ENCODE measurements at places on chromosomes 6 and 20.

DNA sequence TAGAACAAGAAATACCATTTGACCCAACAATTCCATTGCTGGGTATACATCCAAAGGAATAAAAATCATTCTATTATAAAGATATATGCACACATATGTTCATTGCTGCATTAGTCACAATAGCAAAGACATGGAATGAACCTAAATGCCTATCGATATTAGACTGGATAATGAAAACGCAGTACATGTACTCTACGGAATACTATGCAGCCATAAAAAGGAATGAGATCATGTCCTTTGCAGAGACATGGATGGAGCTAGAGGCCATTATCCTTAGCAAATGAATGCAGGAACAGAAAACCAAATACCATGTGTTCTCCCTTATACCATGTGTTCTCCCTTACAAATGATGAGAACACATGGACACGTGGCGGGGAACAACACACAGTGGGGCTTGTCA lies 190.2 kb downstream of the HACE1 start:
- DNase-seq, result no peak

GRCh38 chr20:18304618-18305017 lies 16.3 kb downstream of the ZNF133 start:
- no peak for DNase-seq

GRCh38 chr6:71181565-71181964 lies 107.0 kb upstream of the OGFRL1 start:
- DNase-seq, result no peak

DNA sequence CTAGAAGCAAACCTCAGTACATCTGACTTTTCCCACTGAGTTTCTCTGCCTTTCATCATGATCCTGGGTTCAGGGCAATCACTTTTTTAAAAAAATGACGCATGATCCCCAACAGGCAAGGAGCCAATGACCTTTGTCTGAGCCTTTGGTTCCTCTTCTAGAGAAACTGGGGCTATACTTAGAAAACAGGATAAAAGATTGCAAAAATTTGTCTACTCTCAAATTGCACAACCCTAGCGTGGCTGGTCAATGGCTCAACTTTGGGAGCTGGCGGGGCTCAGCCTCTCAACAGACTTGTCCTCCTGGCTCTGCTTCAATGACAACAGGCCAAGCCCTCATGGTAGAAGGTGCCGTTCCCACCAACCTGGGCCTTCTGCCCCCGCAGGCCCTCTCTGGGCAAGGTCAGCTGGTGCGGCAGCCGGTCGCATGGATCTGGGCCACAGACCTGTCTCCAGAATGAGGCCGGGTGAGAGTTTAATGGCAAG lies 48.7 kb downstream of the PDYN start:
- DNase-seq, result no peak

DNA sequence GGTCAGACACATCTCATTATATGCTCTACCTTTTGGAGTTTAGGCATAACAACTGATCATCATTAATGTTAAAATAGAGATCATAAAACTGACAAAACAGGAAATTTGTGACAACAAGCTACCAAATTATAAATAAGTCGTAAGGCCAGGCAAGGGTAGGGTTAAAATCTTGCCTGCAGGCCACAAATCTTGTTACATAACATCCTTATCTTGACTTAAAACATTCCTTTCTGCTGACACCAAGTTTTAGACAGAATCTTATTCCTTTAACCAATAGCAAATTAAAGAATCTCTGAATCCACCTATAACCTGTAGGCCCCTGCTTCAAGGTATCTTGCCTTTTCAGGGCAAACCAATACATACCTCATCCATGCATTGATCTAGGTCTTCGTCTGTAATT lies 32.5 kb upstream of the NKAIN2 start:
- DNase-seq, result no peak

- no peak for DNase-seq
Measured at GRCh38 chr20:36700438-36700837, 45.5 kb downstream of the NDRG3 start.

- DNase-seq, result no peak
Measured at GRCh38 chr6:52909531-52909930, at the start of gene GSTA3. Gene GSTA3 (minus strand): TSS chr6:52909698. CDS start chr6:52905834, 3,864 bp downstream.

DNA sequence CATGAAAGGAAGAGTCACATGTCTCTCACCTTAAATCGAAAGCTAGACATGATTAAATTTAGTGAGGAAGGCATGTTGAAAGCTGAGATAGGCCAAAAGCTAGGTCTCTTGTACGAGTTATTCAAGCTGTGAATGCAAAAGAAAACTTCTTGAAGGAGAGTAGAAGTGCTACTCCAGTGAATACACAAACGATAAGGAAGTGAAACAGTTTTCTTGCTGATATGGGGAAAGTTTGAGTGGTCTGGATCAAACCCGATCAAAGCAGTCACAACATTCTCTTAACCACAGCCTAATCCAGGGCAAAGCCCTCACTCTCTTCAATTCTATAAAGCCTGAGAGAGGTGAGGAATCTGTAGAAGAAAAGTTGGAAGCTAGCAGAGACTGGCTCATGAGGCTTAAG lies 1.9 kb upstream of the TPD52L1 start:
- DNase-seq, result no peak

DNA sequence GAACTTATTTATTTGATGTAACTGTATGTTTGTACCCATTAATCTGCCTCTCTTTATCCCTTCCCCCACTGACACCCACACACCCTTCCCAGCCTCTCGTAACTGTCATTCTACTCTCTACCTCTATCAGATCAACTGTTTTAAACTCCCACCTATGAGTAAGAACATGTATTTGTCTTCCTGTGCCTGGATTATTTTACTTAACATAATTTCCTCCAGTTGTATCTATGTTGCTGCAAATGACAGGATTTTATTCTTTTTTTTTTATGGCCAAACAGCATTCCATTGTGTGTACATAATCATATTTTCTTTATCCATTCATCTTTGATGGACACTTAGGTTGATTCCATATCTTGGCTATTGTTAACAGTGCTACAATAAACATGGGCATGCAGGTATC lies 49.3 kb downstream of the PHACTR2 start:
- no peak for DNase-seq

- DNase-seq, result no peak
Measured at GRCh38 chr6:44642870-44643522, 255.5 kb downstream of the CDC5L start.

DNA sequence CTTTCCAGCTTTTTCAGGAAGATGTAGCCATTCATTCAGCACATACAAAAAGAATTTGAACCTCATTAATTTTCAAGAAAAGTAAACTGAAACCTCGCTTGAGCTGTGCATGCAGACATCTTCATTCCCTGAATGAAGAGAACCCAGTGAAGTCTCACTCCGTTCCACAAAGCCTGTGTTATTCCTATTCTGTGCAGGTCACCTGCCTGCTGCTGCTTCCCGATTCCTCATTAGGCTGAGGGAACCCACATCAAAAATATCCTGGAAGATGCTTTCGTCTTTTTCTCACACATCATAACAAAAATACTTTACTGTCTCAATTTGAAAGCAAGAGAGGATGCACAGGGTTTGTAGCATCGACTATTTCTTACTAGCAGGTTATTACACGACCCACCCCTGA lies 40.1 kb downstream of the TRMT6 start:
- no peak for DNase-seq

GRCh38 chr20:61980647-61981583 lies 84.8 kb downstream of the TAF4 start:
- no peak for DNase-seq

DNA sequence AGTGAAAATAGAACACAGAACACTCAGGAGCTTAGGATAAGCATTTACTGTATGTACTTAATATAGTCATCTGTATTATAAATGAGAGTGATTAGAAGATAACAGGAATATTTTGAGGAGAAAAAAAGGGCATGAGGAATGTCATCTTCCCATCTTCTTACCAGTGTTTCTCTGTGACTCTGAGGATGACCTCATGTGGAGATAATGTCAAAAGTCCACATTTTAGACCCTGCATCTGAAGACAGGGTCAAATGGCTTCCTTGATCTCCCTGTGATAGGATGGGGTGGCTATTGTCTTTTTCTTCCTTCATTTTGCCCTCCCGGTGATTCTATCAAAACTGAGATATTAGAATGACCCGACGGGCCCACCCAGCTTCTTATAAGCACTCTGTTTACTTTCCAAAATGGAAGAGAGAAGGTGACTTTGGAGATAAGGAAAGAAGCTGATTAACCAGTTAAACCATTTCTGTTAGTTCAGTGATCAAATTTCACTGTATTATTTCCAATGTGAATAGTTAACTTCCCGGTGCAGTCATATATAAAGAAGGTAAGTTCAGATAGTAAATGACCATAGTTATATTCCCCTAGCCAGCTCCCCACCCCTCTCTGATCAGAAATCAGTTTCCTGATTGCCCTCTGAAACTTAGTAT lies 115.7 kb upstream of the SALL4 start:
- DNase-seq, result no peak

GRCh38 chr6:127784468-127784867 lies 116.4 kb downstream of the THEMIS start:
- DNase-seq, result no peak

GRCh38 chr20:25250508-25250907 lies 2.6 kb downstream of the PYGB start:
- no peak for DNase-seq

- DNase-seq, result no peak
Measured at GRCh38 chr6:122184401-122184827, 215.0 kb upstream of the HSF2 start.

GRCh38 chr6:107328081-107328480 lies 131.3 kb downstream of the PDSS2 start:
- DNase-seq, result no peak

- no peak for DNase-seq
Measured at GRCh38 chr20:25508083-25508770, 77.1 kb downstream of the NINL start.

- DNase-seq, result no peak
Measured at GRCh38 chr6:42066156-42066675, 15.9 kb downstream of the TAF8 start.

DNA sequence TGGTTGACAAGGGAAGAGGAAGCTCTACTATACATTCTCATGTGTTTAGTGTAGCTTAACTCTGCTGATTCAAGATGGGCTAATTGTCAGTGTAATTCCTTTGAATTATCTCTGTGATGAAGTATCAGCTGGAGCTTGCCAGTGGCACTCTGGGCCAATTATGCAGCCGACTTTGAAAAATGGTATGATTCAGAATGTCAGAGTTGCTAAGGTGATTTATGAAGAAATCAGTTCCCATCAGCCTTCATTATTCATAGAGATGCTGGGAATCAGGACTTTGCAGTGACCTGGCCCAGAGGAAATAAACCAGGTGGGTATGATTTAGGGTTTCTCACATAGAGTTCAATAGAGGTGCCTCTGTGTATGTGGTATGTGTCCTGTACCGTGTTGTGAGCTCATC lies 33.4 kb downstream of the KCNS1 start:
- DNase-seq, result no peak
